A549 (cell line): ENCODE measurements at places on chromosomes 4 and X. TPM values are rescaled to one million over a fixed set of nuclear protein-coding genes. Genes with fewer than 3 reads are reported as not detected.
A peak's percentile ranks its signal among the peaks of the same experiment; 100 is the strongest.

DNA sequence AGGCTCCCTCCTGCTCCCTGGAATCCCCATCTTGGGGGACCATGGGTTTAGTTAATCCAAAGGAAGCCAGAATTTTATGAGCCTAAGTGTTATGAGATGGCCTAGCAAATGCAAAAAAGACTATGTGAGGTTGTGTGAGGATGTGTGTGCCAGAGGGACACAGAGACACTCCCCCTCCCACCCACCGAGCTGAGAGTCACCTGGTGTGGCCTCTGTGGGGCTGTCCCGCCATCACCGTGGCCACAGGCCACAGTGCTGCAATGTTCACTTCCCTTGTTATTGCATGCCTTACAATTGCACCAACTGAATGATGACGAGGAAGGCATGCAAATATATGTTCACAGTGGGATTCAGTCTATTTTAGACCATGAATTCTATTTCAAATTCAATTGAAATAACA lies 601 bp upstream of the FGFBP2 start:
- no peak for DNase-seq

DNA sequence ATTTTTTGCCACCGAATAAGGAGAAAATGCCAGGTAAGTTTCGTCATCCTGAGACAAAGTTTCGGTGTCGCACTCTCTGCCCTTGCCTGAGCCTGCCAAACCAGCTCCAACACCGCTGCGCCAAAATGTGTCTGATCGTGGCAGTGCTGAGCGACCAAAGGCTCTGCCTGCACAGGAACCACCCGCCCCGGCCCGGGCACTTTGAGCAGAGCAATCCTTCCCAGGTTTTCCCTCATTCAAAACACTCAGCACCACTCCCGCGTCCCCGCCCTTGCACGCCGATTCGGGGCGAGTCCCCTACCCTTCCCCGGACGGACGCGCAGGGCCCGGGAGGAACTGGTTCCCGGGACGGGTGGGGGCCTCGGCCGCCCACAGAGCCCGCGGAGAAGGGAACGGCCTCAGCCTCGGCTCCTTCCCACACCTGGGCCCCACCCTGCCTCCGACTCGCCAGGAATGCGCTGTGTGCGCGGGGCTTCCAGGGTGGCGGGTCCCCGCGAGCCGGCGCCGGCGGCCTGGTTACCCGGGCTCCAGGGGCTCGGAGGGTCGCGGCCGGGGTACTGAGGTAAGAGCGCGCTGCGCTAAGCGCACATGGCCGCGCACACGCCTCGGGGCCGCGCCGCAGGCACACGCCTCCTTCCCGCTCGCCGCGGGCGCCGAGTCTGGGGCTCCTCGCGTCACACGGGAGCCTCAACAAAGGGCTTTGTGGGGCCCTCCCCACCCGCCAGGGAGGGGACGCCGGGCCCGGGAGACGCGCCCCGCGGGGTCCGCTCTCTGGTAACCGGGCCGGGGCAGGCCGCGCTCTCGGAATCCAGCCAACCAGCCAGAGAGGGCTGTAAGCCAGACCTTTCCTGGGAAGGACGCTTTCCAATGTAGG lies at the start of gene C4orf36:
TSS of gene C4orf36 (minus strand) at position 661 of the 874 bp plus-strand sequence. CDS start 902 bp downstream, outside the sequence.
- peak; percentile 76 for DNase-seq

DNA sequence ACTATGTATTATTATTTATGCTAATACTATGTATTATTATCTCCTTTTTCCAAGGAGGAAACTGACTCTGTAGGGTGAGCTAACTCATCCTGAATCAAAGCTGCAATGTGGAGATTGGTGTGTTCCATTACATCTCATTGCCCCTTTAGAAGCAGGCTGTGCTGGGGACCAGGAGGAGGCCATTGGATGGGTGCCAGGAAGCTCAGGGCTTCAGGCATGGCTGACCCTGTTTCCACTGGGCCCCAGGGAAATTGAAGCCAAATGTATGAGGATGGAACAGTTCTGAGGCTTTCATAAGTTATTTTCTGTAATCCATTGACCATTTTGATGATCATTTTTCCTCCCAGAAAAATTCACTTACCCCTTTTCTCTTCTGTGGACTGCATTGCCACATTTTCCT lies 418.8 kb upstream of the ZFP42 start:
- DNase-seq = no peak

- no peak for DNase-seq
These were observed 566.3 kb upstream of the NR3C2 start for GRCh38 chr4:149008415-149009025.

DNA sequence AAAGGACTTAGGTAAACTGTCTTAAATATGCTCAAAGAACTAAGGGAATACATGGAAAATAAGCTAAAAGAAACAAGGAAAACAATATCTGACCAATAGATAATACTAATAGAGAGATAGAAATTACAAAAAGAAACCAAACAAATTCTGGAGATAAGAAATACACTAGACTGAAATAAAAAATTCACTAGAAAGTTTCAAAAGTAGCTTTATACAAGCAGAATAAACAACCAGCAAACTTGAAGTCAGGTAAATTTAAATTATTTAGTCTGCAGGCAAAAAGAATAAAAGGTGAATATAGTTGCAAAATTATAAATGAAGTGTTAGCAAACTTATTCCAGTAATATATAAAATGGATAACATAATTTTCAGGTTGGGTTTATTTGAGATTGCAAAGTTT lies 760.9 kb upstream of the INTU start:
- DNase-seq = no peak

DNA sequence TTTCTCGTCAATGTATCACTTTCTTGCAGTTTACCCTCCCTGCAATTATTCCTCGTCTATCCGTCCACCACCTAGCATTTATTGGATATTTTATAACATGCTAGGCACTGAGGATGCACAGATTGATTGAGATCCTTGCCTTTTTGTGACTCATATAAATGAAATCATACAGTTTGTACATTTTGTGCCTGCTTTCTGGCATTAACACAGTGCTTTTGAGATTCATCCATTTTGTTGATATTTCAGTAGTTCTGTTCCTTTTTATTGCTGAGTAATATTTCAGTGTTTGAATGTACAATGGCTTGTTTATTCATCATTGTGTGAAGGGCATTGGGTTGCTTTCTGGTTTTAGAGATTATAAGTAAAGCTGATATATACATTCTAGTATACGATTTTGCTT lies 841 bp downstream of the TBC1D19 start:
- DNase-seq = no peak

- no peak for DNase-seq
These were observed 109.0 kb downstream of the ANTXR2 start for GRCh38 chr4:79964020-79964399.

DNA sequence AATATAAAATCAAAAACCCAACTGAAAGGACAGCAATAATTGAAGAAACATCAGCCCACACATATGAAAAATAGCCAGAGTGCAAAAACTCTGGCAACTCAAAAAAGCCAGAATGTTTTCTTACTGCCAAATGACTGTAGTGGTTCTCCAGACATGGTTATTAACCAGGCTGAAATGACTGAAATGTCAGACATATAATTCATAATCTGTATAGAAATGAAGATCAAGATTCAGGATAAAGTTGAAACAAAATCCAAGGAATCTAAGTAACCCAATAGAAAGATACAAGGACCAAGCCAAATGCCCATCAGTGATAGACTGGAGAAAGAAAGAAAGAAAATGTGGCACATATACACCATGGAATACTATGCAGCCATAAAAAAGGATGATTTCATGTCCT lies 553.3 kb upstream of the KLHL4 start:
- no peak for DNase-seq

DNA sequence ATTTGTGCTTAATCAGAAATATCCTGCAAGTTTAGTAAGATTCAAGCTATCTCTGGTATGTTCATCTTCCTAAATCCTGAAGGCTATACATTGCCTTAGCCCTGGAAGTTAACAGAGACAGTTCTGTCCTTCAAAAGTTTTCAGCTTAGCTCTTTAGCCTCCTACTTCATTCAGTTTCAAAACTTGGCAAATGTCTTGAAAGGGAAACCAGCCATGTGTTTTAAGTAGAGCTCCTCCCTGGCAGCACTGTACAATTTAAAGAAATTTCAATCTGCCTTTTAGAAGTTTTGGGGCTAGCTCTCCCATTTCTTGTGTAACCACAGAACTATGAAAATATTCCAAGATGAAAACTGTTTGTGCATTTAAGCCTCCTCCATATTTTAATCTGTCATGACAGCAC lies 47.0 kb downstream of the FANCB start:
- no peak for DNase-seq

GRCh38 chrX:28042260-28042659 lies 61.0 kb upstream of the DCAF8L1 start:
- no peak for DNase-seq

GRCh38 chr4:41602113-41602512 lies 64.2 kb downstream of the LIMCH1 start:
- DNase-seq = no peak

GRCh38 chr4:62548108-62548524 lies 1348.0 kb downstream of the ADGRL3 start:
- no peak for DNase-seq

DNA sequence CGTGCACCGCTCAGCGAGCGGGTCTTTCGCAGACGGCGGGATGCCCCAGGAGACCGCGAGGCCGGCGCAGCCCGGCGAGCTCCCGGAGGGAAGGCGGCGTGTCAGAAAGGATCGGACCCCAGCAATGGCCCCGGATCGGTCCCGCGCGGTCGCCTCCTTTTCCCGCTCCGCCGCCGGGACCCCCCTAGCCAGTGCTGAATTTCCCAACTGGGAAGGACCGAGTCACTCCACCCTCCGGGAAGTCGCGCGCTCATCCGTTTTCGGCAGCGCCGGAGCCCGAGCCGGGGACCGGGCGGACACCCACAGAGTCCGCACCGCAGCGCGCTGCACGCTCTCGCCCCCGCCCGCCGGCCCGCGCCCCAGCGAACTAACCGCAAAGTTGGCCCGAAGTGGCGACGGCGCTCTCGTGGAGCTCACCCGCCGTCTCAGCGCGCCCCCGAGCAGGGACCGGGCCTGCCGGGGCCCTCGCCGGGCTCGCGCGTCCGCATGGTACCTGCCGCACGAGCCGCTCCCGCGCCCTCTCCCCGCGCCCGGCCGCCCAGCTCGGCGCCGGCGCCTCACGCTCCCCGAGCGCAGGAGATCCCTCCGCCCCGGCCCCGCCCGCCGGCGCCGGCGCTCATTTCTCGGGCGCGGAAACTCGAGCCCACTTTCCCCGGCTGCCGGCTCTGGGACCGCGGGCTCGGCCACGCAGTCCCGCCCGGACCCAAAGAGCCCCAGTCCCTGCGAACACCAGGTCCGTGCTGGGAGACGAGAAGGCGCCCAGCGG lies at the start of gene FAT1:
TSS of gene FAT1 (minus strand) at position 565 of the 766 bp plus-strand sequence. CDS start 14,029 bp downstream, outside the sequence.
- peak; percentile 35 for DNase-seq

DNA sequence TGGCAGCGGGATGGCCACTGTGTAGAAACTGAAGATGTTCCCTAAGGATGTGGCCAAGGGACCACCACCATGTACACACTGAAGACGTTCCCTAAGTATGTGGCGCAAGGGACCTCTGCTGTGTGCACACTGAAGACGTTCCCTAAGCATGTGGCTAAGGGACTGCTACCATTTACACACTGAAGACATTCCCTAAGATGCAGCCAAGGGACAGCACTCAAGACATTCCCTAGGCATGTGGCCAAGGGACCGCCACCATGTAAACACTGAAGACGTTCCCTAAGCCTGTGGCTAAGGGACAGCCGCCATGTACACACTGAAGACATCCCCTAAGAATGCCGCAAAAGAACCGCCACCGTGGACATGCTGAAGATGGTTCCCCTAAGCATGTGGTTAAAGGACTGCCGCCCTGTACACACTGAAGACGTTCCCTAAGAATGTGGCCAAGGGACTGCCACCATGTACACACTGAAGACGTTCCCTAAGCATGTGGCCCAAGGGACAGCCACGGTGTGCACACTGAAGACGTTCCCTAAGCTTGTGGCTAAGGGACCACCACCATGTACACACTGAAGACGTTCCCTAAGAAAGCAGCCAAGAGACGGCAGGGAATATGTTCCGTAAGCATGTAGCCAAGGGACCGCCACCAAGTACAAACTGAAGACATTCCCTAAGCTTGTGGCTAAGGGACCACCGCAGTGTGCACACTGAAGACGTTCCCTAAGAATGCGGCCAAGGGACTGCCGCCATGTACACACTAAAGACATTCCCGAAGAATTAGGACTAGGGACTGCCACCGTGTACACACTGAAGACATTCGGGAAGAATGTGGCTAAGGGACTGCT lies 43.3 kb downstream of the DHRSX start:
- DNase-seq = peak; percentile 82

DNA sequence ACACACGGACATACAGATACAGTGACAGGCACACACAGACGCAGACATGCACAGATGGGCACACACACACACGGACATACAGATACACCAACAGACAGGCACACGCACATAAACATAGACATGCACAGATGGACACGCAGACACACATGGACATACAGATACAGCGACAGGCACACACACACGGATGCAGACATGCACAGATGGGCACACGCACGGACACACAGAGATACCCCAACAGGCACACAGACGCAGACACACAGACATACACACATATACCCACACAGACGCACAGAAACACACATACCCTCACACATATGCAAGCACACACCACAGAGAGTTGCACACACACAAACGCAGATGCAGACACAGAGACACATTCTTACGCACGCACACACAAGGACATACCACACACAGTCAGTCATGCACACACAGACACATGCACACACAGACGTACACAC lies 24.4 kb upstream of the SLC25A6 start:
- DNase-seq = no peak

DNA sequence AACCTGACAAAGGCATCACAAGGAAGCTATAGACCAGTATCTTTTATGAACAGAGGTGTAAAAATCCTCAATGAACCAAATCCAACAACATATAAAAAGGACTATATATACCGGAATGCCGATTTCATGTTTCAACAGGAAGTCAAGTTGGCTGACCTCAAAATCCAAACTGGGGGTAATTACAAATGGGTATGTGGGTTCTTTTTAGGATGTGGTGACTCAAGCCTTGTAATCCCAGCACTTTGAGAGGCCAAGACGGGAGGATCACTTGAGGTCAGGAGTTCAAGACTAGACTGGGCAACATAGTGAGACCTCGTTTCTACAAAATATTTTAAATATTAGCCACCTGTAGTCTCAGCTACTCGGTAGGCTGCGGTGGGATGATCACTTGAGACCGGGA lies 10.4 kb downstream of the PRSS48 start:
- DNase-seq = no peak

- no peak for DNase-seq
These were observed 13.4 kb downstream of the SRD5A3 start for GRCh38 chr4:55359397-55359916.

GRCh38 chr4:7973545-7973981 lies 33.9 kb upstream of the AFAP1 start:
- DNase-seq = no peak

Gene SLC34A2
- 0.01 to 0.03 TPM in 2 of 3 replicates, not detected in the other for polyA plus RNA-seq

Gene HSFX3
- polyA plus RNA-seq = not detected in 3 replicates

Gene ZFX
- 18.0 to 21.3 TPM (median 18.1 TPM) in 3 replicates for polyA plus RNA-seq

Gene POU4F2
- not detected in 3 replicates for polyA plus RNA-seq

Gene CPZ
- polyA plus RNA-seq = 0.09 to 0.33 TPM (median 0.21 TPM) in 3 replicates

Gene DCLK2
- polyA plus RNA-seq = 10.3 to 13.0 TPM (median 11.6 TPM) in 3 replicates

Gene BEX4
- polyA plus RNA-seq = 0.51 to 0.85 TPM (median 0.75 TPM) in 3 replicates

Gene HTN1
- polyA plus RNA-seq = not detected in 3 replicates
